ENCODE measurements at places on chromosomes 2 and 18. TPM values are rescaled to one million over a fixed set of nuclear protein-coding genes. Genes with fewer than 3 reads are reported as not detected.

Gene CFAP65
- total RNA-seq = not detected

Gene CSRNP3
- 0.44 TPM for total RNA-seq

Gene TDRD15
- not detected for total RNA-seq

Gene CDK5R2
- not detected for total RNA-seq

Gene GPR45
- not detected for total RNA-seq

Gene BIN1
- total RNA-seq = 30.0 TPM

Gene CNTNAP5
- not detected for total RNA-seq

Gene TACR1
- total RNA-seq = not detected

DNA sequence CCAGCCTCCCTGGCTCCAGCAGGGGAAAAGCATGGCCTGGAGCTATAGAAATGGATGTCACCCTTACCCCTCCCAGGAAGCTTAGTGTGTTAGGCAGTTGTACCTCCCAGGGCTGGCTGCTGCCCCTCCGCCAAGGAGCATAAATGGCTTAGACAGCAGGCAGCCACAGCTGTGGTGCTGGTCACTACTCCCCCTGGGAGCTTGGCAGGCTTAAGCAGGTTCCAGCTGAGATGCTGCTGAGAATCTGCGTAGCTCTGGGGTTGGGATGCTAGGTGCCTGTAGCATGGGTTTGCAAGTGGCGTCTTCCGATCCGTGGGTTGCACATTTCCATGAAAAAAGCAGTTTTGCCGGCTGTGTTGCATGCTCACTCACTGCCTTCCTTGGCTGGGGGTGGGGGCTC, 369.7 kb downstream of the CTNNA2 start:
- DNase-seq = no peak

GRCh38 chr2:220332886-220333285, 705.5 kb downstream of the SLC4A3 start:
- DNase-seq = no peak

- DNase-seq = no peak
These were observed 186.0 kb upstream of the TNP1 start for GRCh38 chr2:217045700-217046475.

- DNase-seq = no peak
These were observed 180.2 kb downstream of the ANAPC1 start for GRCh38 chr2:111703759-111704158.

DNA sequence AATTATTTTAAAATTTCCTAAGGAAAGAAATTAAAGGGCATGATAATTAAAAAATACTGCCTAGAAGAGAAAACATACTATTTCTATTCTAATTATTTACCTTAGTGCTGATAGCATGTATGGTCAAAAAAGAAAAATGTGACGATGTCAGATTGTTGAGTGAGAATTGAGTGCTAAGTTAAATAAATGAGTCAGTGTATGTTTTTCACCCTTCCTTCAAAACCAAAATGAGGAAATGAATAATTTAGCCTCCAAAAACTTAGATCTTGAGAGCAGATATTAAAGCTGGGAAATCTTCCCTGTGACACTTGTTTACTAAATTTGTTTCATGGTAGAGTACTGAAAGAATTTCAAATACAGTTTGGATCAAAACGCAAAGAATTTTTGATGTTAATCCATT, 58.6 kb upstream of the NYAP2 start:
- DNase-seq = no peak

- DNase-seq = no peak
These were observed 166.1 kb upstream of the RAB6C start for GRCh38 chr2:129813404-129813803.

GRCh38 chr2:25131253-25131566, 37.2 kb downstream of the POMC start:
- no peak for DNase-seq

GRCh38 chr2:133667085-133667484, 98.8 kb upstream of the NCKAP5 start:
- peak; percentile 89 for DNase-seq

Measured in lung microvascular endothelial cell (primary cell).